Inflammatory macrophage treated with lipopolysaccharide for 1 hour (primary cell): ENCODE measurements at places on chromosomes 6 and 20.
A peak's percentile ranks its signal among the peaks of the same experiment; 100 is the strongest.

- no peak for DNase-seq
These were observed 26.9 kb upstream of the FANCE start for GRCh38 chr6:35425284-35425683.

DNA sequence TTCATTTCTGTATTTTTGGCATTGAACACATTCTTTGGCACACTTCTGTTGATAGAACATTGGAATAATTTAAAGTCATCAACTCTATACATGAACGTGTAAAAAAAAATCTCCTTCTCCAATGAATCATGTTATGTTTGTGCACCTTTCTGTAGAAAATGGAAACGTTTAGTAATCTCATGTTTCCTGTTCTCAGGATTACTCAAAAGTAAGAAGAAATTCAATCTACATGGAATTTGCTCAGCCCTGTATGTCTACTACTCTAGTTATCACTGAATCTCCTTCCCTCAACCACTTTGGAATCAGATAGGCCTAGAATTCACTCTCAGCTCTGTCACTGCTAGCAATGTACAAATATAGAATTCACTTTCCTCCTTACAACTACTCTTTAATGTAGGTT lies 103.6 kb downstream of the COL21A1 start:
- DNase-seq = no peak

GRCh38 chr6:3210024-3210610 lies 17.3 kb downstream of the TUBB2B start:
- DNase-seq = no peak

DNA sequence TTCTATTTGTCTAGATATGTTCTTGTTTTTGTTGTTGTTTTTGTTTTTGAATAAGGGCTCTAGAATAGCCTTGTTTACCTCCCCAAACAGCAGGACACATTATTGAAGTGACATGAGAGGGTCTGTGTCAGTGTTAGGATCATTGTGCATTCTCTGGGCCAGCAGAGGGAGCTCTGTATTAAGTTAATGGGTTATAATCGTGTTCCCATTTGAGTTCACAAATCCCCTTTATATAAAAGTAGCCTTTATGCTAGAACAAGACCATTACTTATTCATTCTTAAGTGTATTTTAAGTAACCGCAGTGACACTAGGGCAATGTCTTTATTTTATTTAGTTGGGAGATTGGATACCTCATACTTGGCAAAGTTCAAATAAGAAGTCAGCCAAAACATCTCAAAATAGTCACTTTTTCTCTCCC lies 44.8 kb downstream of the STK4 start:
- DNase-seq = peak; percentile 68

DNA sequence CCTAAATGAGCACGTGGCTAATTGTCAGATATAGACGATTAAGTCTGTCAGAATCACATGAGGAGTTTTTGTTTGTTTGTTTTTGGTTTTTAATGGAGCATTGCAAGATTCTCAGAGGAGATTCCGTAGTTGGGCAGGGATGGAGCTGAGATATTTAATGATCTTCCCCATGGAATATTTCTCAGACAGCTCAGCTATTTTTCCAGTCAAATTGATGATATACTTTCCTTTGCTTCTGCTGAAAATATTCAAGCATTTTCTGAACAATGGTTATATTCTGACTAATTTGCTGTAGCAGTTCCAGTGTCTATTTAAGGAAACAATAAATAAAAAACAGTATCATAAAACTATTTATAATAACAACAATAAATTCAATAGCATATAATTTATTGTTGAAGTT lies 348.4 kb downstream of the KIF16B start:
- DNase-seq = no peak

GRCh38 chr6:82988930-82989351 lies 76.7 kb downstream of the UBE3D start:
- no peak for DNase-seq

- no peak for DNase-seq
These were observed 23.5 kb downstream of the CFAP206 start for GRCh38 chr6:87431263-87431662.

GRCh38 chr6:21003780-21004541 lies 469.7 kb downstream of the CDKAL1 start:
- no peak for DNase-seq

GRCh38 chr6:46795816-46796215 lies 2.6 kb downstream of the MEP1A start:
- DNase-seq = peak; percentile 46

DNA sequence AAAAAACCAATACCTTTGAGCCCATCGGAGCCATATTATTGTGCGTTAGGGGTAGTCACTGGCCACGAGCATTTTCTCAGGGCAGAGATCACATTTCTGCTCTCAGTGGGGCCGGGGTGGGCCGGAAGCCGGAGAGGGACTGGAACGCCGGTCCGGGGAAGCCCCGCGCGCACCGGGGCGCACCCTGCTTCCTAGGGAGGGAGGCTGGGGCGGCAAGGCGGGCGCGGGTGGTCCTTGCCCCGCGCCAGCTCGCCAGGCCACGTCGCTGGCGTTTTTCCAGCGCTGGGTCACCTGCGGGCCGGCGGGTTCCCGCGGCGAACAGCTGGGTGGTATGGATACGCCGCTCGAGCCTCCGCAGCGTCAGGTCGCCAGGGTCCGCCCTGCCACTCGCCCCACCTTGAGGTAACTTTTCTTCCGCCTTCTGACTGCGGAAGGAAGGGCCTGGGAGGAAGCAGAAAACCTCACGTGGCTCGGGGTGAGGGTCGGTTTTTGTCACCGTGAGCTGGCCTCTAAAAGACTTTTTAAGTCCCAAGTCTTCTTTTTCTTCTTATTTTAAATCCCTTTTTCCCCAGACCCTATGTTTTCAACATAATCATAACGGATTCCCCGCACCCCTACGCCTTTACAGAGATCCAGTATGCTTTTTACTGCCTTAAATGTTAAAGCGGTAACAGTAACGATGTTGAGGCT lies 2.7 kb upstream of the EEF1A1 start:
- DNase-seq = peak; percentile 64

DNA sequence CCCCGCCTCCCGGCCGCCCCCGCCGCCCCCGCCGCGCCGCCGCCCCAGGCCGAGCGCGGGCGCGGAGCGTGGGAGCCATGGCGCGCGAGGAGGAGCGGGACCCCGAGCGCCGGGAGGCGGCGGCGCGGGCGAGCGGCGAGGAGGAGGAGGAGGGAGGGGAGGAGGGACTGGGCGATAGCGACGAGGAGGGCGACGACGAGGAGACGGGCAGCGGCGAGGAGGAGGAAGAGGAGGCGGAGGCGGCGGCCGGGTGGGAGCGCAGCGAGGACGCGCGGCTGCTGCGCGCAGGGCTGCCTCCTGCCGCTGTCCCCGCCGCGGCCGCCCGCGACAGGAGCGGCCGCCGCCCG lies at the start of gene SLC24A3:
SLC24A3 (plus strand) TSS at position 174 of the 347 bp plus-strand sequence.
- DNase-seq = no peak

DNA sequence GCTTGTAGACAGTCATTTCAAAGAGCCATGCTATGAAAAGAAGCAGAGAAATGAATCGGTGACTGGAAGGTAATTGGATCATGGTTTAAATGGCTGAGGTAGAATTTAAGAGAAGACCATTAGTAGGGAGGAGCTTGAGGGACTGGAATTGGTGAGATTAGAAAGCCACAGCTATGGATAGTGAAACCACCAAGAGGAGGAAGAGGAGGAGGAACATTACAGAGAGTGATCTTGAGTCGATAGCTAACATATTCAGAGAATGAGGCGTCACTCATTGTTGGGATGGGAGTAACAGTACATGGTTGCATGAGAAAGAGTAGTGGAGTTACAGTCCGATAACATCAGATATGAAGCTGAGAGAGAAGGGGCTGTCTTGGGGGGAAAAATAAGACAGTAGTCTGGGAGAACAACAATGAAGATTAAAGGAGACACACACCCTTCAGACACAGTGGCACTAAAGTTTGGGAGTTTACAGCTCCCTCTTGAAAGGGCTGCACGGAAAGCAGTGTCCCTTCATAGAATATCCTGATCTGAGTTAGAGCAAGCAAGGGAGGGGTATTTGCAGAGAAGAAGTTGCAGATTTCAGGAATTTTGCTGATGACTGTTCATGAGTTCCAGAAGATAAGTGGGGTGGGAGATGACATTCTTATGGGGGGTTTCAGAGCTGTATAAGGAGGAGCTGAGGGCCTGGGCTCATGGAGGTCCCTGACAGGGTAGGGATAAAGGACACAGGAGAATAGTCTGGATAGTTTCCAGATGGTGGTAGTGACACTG lies 15.1 kb upstream of the LAMP5 start:
- DNase-seq = peak; percentile 66

DNA sequence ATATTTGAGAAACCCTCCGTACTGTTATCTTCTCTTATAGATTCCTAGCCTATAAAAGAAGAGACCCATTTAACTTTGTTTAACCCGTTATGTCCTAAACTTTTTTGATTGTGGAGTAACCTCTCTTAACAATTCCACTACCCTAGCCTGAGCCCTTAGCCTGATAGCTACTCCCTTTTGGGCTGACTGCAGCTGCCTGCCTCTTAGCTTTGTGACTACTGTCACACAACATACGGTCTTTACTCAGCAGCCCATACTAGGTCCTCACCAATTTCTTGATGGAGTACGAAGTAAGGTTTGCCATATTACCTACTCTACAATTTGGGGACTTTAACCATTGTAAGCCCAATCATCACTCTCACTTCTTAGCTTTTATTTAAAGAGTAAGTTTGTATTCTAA lies 72.7 kb downstream of the QRSL1 start:
- no peak for DNase-seq

- no peak for DNase-seq
These were observed 15.6 kb downstream of the RMND1 start for GRCh38 chr6:151436300-151436699.

GRCh38 chr20:61835301-61835700 lies 230.4 kb downstream of the TAF4 start:
- no peak for DNase-seq

DNA sequence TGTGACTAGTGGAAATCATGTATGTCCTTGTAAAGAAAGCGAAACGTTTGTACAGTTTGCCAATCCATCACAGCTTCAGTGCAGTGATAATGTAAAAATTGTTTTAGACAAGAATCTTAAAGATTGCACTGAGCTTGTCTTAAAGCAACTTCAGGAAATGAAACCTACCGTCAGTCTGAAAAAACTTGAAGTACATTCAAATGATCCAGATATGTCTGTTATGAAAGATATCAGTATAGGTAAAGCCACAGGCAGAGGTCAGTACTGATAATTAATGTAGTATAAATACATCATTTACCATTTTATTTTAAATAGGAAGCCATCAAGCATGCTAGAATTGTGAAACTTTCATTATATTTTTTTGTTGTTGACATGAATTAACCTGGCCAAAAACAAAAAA lies 60.9 kb upstream of the SMIM8 start:
- no peak for DNase-seq

- DNase-seq = no peak
These were observed 67.3 kb downstream of the ANKRD60 start for GRCh38 chr20:58161192-58161591.

GRCh38 chr6:21325201-21325856 lies 268.2 kb upstream of the SOX4 start:
- no peak for DNase-seq

DNA sequence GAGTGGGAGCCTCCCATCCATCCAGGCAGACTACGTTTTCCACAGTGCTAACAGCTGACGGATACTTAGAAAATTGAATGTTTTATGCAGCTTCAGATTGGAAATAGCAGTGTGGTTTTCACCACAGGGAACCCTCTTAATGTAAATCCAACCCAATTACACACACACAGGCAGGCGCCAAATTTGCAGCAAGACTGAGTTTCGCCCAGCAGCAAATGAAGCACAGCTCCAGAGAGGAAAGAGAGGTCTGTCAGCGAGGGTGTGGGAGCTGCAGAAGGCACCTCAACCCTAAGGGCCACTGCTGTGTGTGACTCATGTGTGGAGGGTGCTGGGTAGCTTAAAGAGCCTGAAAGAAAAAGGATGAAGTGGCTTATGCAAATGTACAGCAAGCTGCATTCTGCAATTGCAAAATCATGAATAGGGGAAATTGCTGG lies 365.7 kb downstream of the MAFB start:
- peak; percentile 94 for DNase-seq

- DNase-seq = no peak
These were observed 20.0 kb downstream of the EDN3 start for GRCh38 chr20:59320426-59320825.

GRCh38 chr20:37351689-37352607 lies 6.0 kb downstream of the SRC start:
- no peak for DNase-seq

- no peak for DNase-seq
These were observed 23.1 kb downstream of the NEDD9 start for GRCh38 chr6:11209369-11209768.

- no peak for DNase-seq
These were observed 74.4 kb downstream of the HDGFL1 start for GRCh38 chr6:22643780-22644179.

DNA sequence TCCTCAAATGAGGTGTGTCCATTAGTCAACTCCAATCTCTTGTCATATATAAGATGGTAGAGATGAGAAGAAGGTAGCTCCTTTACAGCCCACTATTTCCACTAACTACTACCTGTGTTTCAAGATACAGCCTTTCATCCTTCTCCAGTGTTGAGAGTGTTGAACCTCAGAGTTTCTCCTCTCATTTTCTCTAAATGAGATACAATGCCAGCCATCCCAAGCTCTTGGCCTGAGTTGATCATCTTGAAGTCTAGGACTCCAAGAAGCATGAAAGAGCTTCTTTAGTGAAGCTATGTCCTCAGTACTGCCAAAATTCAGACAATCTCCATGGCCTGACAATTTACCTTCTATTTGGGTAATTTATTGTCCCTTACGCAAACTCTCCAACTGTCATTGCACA lies 548 bp upstream of the HLA-DRA start:
- DNase-seq = no peak

GRCh38 chr6:32192608-32193039 lies at the start of gene GPSM3:
Gene GPSM3 (minus strand): TSS chr6:32192643. CDS start chr6:32192513, 130 bp downstream.
- peak; percentile 58 for DNase-seq

- no peak for DNase-seq
These were observed 16.9 kb downstream of the SRC start for GRCh38 chr20:37362821-37363220.

DNA sequence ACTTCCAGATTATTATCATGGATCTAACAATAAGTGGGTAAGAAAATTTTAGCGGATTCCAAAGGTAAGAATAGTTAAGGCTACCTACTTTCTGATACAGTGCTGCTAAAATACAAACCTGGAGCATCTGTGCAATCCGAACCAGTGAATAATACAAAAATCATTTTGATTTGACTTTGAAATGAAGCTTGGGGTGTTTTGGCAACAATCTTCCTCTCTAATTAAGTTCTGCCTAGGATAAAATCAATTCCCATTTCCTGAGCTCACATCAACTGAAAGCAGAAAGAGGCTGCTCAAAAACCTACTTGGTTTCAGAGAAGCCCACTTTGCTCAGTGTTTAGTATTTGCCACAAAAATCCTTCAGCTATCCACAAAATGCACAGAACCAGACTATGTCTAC lies 18.7 kb upstream of the SH3BGRL2 start:
- DNase-seq = no peak

- DNase-seq = no peak
These were observed 16.9 kb upstream of the APMAP start for GRCh38 chr20:25009218-25010145.

DNA sequence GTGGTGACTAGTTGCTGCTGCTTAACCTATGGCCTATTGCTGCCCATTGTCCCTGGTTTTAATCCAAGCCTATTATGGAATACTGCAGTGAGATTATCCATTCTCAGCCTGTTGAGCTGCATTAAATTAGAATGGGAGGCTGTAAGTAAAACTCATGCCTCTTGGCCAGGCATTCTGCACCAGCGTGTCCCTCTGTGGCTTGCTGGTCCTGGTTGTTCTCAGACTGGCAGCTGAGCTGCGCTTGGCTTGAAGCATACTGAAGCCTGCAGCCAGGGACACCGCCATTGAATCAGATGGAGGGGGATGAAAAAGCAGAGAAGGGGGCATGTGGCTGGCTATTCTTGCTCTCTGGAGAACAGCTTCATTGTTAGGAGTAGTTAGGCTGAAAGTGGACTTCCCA lies 15.6 kb downstream of the LRRN4 start:
- DNase-seq = no peak

- no peak for DNase-seq
These were observed 60.5 kb downstream of the CYB5R4 start for GRCh38 chr6:83920017-83920416.
